Muscle of back (tissue), 13 donors: ENCODE measurements at places on chromosomes 5 and 9. TPM values are rescaled to one million over a fixed set of nuclear protein-coding genes. Genes with fewer than 3 reads are reported as not detected.

The EIF4E1B gene
- polyA plus RNA-seq: not detected

The ANKRD31 gene
- 0.12 TPM for polyA plus RNA-seq

The PCDHB14 gene
- polyA plus RNA-seq: 7.1 TPM

The TRIO gene
- 206 TPM for polyA plus RNA-seq

GRCh38 chr5:3026099-3026498 is 274.6 kb upstream of the IRX2 start:
- no peak for DNase-seq

DNA sequence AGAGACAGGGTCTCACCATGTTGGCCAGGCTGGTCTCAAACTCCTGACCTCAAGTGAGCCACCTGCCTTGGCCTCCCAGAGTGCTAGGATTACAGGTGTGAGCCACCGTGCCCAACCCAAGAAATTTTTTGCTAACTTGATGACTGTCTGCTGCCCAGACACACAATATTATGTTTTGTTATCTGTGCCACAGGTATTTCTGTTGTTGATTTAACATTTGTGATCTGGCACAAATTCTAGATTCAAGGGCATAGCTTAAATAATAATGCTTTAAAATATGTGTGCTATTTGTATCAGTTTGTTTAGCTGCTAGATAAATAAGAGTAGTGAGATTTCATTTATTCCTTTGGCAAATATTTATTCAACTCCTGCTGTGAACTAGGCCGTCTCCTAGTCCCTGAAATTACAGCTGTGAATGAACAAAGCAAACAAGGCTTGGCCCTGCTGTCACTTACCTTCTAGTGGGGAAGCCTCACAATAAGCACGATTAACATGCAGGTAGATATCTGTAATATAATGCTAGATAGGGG is 35.3 kb downstream of the GAPVD1 start:
- DNase-seq: no peak

DNA sequence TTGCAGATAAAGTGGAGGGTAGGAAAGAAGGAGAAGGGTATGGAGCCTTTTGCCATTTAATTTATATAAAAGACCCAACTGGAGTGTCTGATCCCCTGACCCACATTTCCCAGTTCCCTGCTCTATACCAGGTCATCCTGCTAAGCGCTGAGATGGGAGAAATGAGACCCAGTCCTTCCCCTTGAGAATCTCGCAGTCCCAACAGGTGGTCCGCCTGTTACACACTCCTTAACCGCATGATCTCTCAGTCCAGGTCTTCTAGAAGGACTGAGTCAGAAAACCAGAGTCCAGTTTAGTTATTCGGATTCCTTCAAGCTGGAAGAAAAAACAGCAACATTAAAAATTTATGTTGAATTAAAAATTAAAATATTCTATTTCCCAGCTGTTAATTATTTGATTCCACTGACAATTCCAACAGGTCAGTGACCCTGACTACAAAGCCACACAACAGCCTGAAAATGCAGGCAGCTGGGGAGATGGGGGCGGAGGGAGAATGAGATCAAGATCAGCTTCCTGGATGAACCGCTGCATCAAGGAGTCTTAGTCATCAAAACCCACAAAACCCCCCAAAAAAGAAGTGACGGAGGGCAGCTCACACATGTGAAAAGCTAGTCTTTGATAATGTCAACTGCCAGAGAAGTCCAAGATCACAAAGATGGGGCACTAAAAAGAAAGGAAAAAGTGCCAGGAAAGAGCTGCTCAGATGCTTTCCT is 44.0 kb downstream of the GGTA1 start:
- no peak for DNase-seq

DNA sequence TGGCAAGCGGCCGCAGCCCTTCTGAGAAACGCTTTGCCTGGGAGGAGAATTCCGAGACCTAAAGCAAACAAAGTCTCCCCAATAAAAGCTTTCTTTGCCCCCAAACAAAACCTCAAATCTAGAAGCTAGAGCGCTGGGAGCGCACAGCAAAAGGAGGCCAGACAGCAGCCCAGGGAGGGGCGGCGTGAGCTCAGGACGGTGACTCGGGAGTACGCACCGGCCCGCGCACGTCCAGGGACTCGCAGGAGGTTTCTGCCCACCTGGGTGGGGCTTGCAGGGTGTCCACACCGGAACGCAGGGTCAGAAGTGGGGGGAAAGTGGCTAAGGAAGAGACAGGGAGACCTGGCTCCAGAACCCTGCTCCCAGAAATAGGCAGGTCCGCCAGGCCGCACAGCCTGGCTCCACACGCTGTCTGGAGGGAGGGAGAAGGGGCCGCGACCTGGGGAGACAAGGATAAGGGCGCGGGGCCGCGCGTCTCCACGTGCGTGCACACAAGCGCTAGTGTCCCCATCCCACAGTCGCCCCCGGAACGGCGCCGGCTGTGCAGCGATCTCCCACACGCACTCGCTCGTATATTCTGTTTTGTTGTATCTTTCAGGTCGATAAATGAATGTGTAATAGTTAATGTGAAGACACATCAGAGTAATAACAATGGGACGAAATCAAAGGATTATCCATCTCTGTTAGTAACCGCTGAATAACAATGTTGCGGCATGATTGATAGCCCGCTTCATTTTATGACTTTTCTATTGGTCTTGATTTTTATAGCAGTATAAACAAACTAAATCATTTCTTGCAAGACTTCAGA is 2.3 kb upstream of the OTP start:
- no peak for DNase-seq

GRCh38 chr5:140303966-140304365 is 1.1 kb upstream of the PFDN1 start:
- no peak for DNase-seq

GRCh38 chr9:13806714-13807113 is 507.2 kb downstream of the NFIB start:
- DNase-seq: no peak

DNA sequence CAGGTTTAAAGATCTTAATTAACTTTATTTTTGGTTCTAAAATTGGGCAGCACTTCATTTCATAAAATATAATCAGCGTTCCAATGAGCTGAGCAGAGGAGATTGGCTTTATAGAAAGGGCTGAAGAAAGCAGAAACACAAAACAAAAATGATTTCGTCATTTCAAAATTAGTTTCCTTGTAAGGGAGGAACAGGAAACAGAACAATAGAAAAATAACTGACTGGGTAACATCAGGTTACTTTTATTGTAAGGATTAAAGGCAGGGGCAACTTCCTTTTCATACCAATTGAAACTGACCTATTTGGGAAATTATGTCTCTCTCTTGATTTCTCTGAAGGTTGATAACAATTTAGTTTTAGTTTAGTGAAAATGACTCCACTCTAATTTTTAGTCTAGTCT is 157.1 kb downstream of the ATP10B start:
- no peak for DNase-seq

- no peak for DNase-seq
These were observed 250.9 kb upstream of the PIK3R1 start for GRCh38 chr5:67964619-67965018.

DNA sequence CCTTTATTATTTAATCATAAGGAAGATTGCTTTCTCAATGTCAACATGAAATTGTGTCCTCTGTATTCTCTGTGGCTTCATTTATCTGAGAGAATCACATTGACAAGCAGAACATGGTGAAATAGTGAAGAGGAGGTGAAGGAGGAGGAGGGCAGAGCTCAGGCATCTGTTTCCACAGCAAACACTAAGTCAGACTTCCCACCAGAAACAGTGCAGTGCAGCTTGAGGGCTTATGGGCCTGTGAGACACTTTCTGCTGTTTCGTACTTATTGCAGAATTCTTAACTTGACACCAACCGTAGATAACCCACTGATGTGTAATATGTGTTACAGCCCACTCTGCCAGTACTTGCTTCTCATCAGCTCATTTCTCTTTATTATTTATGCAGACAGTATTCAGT is 386.3 kb downstream of the DIRAS2 start:
- no peak for DNase-seq

GRCh38 chr5:115854139-115854538 is 12.4 kb downstream of the AP3S1 start:
- no peak for DNase-seq

DNA sequence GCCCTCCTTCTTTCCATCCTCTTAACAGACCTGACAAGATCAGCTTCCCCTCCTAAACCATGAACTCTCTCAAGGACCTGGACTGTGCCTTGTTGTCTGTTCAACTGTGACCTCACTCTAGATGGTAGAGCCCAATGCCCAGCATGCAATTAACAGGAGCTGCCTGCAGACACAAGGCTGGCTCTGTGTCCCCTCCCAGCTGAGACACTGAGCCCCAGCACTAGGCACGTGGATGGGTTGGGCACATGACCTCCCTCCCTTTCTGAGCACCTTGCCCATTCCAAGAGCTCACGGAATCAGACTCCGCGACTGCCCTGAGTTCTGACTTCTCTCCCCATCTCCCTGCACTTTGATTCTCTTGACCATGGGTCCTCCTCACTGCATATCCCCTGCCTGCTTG is 93.5 kb upstream of the LRRTM2 start:
- no peak for DNase-seq

- DNase-seq: no peak
These were observed 66.1 kb downstream of the CACNA1B start for GRCh38 chr9:137943655-137944054.

DNA sequence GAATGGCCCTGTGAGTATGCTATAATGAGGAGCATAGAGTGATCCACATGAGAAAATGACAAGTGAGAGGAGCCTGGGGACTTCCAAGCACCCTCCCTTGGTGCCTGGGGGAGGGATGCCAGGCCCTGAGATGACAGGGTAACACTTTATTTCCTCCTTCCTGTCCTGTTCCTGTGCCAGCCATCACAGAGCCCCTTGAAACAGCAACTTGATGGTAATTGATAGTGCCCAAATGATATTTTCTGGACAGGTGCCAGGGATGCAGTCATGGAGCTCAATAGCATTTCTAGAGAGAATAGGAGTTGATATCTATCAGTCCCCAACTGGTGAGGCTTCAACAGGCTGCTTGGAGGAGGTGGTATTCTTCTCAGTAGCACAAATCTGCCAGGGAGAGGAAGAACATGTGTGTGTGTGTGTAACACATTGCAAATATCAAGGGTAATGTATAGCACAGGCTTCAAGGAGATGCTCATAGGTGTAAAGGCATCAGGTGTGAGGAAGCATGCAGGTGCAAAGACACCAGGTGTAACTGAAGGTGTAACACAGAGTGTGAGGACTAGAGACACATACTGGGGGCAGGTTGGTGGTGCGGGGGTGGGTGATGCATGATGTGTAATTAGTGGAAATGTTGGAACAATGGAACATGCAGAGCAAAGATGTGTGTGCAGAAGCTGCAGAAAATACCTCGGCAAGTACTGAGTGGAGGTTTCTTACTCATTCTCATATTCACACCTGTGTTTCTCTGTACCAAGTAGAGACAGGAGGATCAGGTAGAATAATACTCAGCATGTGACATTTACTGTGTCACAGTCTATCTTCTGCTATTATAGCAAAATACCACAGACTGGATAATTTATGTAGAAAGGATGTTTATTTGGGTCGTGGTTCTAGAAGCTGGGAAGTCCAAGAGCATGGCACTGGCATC is 18.1 kb upstream of the WWC1 start:
- DNase-seq: no peak

- DNase-seq: no peak
These were observed 310.4 kb downstream of the GADD45G start for GRCh38 chr9:89915187-89915586.

DNA sequence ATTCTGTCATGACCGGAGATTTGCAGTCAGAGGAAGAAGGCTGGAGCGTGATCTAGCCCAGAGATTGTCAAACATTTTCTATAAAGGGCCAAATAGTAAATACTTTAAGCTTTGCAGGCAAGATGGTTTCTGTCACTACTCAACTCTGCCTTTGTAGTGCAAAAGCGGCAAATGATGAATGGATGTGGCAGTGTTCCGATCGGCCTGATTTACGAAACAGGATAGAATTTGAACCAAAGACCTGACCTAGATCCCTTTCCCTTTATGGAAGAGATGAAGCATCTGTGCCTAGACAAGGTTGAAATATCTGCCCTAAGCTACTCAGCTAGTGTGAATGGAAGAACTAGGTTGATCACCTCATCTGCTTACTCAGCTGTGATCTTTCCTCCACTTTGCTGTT is 209.5 kb downstream of the YTHDC2 start:
- DNase-seq: no peak

DNA sequence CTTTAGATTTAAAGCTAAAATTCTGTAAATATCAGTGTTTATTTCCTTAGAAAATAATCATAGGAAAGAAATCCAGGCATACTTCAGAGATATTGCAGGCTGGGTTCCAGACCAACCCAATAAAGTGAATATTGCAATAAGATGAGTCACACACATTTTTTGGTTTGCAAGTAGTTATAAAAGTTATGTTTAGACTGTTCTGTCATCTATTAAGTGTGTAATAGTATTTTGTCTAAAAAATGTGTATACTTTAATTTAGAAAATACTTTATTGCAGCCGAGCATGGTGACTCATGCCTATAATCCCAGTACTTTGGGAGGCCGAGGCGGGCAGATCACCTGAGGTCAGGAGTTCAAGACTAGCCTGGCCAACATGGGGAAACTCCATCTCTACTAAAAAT is 6.9 kb upstream of the RIC1 start:
- peak; percentile 13 for DNase-seq

- peak; percentile 95 for DNase-seq
These were observed 50.5 kb downstream of the CXXC5 start for GRCh38 chr5:139698490-139699146.

DNA sequence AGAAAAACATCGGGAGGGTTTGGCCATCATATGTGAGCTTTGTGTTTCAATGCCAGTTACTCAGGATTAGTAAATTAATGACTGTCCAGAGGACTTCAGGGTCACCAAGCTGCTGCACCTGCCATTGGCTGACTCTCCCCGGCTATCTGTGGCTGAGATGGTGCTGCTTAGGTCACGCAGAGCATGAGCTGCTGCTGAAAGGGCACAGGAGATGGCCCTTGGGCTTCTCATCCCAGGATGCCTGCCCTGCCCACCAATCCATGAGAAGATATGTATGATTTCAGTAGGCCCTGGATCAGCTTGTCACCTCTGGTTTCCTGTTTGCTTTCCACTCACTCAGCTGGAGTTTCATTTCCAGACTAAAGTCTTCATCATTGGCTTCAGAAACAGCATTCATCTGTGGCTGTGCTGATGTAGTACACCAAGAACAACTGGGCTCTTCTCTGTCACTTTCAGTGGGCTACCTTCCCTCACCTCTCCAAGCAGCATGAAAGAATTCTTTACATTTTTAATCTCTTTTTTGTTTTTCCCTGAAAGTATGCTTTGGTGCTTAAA is 2.4 kb upstream of the CATSPER3 start:
- DNase-seq: no peak

DNA sequence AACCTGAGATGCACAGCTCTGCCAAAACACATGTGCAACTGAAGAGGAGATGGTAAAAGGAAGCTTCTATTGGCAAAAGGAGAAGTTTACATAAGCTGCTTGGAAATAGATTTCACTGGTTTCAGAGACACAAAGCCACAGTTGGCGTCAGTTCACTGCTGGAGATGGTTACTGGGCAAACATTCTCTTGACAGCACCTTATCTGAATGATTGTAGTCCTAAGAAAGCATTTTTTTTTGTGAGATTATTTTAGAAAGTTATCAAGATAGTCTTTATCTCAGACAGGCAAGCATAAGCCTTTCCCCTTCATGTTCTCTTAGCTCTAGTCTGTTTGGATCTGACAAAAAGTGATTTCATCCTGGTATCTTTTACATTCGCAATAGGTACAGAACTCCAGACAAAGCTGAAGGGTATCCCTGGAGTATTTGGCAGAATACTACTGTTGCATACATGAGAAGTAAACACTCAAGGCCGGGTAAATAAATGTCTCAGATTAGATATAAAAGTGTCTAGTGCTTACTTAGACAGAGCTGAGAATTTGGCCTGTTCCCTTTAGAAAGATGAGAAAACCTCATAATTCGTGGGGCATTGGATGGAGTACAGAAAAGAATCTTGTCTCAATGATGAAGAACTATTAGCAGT is 1668.0 kb upstream of the NUDT12 start:
- no peak for DNase-seq
